Caco-2 (cell line): ENCODE measurements at places on chromosomes 11 and 22. TPM values are rescaled to one million over a fixed set of nuclear protein-coding genes. Genes with fewer than 3 reads are reported as not detected.

DNA sequence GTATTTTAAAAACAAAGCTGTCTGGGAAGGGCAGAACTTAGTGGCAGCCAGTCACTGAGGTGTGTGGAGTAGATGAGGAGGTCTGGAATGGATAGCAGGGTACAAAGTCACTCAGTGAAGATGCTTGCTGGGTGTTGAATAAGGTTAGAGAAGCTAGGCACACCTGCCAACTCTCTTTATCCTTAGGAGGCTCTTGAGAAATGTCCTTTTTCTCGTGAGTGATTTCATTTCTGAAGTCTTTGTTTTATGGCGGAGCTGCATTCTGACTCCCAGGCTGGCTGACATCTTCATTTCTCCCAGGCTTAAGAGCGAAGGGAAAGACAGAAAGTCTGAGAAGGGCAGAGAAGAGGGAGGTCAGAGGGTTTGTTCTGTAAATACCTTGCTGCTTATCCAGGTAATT, 31.0 kb downstream of the CECR2 start:
- no peak overlapping the region for H3K27ac ChIP-seq
- no peak overlapping the region for H3K4me3 ChIP-seq
- H3K4me1 ChIP-seq = peaks cover 7% of the 10 kb centered on the region; the same call in 1 of the 2 replicates

DNA sequence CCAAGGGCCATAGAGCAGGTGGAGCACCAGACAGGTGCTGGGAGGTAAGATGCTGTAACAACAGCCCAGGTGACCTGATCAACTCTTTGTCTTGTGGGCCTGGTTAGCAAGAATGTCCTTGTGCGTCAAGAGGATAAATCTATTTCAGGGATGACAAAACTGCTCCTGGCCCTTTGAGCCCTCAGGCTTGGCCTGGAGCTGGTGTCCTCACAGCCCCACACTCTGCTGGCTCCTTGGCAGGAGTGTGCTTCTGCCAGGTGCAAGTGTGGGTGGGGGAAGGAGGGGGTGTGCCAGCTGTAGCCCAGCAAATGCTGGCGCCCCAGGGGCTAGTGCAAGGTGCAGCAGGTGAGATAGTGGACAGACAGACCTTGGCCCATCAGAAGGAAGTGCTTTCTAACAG, 19.5 kb downstream of the AMPD3 start:
- no peak for DNase-seq
- no peaks in the 10 kb centered on the region for H3K4me1 ChIP-seq
- H3K4me3 ChIP-seq = no peak overlapping the region
- H3K36me3 ChIP-seq = no peaks in the 10 kb centered on the region
- no peak overlapping the region for H3K27ac ChIP-seq

GRCh38 chr22:43969989-43970755, 14.9 kb downstream of the SAMM50 start:
- H3K4me1 ChIP-seq = no peaks in the 10 kb centered on the region
- peaks cover 4% of the 10 kb centered on the region for H3K36me3 ChIP-seq
- no peak overlapping the region for H3K27ac ChIP-seq
- no peak overlapping the region for H3K4me3 ChIP-seq
- H3K27me3 ChIP-seq = no peaks in the 10 kb centered on the region

GALNT18 gene
- total RNA-seq = 0.43 and 0.97 TPM in 2 replicates

OR5D13 gene
- total RNA-seq = not detected in 2 replicates

RFPL2 gene
- total RNA-seq = not detected in 2 replicates
